ENCODE measurements at places on chromosomes 3 and 15.

DNA sequence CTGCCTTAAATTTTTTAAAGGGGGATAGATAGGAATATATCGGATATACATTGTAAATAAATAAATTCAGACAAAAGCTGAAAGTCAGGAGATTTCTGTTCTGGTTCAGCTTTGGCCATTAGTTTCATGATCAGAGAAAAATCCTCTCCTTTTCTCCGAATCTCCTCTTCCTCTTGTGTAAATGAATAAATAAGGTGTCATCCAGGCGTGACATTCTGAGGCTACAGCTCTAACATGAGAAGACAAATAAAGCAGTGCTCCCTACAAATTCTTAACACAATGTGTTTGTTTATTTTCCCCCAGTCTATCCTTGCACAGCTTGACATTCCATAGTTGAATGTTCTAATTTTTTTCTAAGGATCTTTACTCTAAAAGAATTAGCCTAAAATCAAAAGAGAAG lies 9.4 kb upstream of the MB21D2 start:
- no peak for DNase-seq

- no peak for DNase-seq
Observed at GRCh38 chr3:133296981-133297380, 102.9 kb upstream of the BFSP2 start.

GRCh38 chr3:185648396-185648795 lies 62.3 kb downstream of the SENP2 start:
- no peak for DNase-seq

GRCh38 chr3:42519568-42519962 lies 17.1 kb downstream of the VIPR1 start:
- DNase-seq, result no peak

- no peak for DNase-seq
Observed at GRCh38 chr3:147864754-147865354, 455.7 kb downstream of the ZIC1 start.

DNA sequence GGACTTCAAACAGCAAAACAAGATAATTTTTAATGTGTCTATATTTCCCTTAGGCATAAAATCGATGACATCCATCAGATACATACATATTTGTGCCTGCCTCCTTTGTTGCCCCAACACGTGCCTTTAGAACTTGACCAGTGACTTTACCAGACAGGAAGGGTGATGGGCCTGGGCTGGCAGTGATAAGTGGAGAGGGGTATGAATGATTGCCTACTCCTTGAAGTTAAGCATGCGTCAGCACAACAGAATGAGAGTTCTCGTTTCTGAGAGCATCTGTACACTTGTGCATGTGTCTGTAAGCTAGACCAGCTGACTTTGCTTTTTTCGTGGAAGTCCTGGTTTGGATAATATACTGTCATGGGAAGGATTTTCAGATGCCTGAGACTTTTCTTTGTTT lies 54.9 kb upstream of the COL6A6 start:
- DNase-seq, result no peak

DNA sequence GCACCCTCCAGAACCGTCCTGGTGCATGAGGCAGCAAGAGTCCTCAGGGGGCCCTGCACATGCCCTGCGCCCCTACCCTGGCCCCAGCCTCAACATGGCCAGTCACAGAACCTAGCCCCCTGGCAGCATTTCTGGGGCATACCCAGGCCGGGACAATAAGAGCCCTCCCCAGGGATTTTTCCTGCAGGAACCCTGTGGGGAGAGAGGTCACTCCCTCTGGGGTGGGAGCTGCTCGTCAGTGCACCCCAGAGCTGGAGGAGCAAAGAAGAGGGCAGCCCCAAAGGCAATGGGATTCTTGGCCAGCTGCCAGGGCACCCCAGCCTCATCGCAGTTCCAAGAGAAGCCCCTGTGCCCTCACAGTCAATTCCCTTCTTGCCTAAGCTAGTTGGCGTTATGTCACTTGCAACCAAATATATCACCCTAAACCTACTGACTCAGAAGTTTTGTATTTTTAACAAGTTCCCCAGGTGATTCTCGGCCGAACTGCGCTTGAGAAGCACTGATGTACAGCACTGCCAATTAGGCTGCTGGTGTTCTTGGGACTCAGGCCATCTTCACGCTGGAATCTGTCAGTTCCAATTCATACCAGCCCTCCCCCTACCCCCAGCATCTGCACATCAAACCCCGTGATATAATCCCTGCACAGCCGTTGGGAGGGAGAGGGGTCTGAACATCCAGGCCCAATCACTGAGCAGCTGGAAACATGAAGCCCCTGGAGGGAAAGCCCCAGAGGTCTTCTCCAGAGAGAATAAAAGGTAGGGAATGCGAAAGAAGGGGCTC lies 87.5 kb upstream of the PRR20G start:
- DNase-seq, result no peak

All from NCI-H146 (cell line).